ENCODE measurements at places on chromosomes 7 and 10.
A peak's percentile ranks its signal among the peaks of the same experiment; 100 is the strongest.

DNA sequence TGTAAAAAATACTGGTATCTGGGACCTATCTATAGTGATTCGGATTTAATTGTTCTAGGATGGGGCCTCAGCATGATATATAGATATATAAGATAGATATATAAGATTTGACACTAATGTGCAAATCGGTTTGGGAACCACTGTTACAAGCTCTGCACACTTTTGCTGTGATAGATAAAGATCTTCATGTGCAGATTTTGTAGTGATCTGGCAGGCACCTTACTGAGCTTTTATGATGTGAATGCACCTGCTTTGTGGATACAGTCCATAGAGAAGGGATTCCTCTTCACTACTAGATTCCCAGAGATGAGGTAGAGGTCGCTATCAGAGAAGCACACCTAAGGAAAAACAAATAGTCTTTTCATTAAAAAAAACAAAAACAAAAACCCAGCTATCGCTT lies 33.3 kb upstream of the PCGF5 start:
- no peak for DNase-seq

DNA sequence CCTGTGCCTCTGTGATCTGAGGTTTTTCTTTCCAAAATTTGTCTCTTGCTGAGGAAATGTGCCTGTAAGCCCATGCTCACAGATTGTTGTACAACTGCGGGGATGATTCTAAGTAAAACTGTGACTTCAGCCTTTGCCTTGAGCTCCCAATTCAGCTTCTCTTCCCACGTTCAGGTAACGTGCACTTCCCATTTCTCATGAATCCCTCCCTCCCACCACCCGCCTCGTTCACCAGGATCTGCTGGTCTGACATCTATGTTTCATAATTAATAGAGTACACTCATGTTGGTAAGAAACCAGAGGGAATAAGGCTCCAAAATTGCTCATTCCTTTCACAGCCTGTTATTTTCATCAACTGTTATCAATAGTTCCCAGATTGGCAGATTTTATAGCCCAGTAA lies 332.6 kb upstream of the TPK1 start:
- DNase-seq = no peak

- DNase-seq = no peak
These were observed 171.9 kb upstream of the NRP1 start for GRCh38 chr10:33506391-33506790.

GRCh38 chr7:116862234-116862950 lies at the start of gene CAPZA2:
TSS of gene CAPZA2 (plus strand) at chr7:116862587. CDS start at chr7:116862612, 25 bp downstream.
- peak; percentile 92 for DNase-seq

- DNase-seq = peak; percentile 81
These were observed 623 bp downstream of the TYSND1 start for GRCh38 chr10:70145666-70146488.

DNA sequence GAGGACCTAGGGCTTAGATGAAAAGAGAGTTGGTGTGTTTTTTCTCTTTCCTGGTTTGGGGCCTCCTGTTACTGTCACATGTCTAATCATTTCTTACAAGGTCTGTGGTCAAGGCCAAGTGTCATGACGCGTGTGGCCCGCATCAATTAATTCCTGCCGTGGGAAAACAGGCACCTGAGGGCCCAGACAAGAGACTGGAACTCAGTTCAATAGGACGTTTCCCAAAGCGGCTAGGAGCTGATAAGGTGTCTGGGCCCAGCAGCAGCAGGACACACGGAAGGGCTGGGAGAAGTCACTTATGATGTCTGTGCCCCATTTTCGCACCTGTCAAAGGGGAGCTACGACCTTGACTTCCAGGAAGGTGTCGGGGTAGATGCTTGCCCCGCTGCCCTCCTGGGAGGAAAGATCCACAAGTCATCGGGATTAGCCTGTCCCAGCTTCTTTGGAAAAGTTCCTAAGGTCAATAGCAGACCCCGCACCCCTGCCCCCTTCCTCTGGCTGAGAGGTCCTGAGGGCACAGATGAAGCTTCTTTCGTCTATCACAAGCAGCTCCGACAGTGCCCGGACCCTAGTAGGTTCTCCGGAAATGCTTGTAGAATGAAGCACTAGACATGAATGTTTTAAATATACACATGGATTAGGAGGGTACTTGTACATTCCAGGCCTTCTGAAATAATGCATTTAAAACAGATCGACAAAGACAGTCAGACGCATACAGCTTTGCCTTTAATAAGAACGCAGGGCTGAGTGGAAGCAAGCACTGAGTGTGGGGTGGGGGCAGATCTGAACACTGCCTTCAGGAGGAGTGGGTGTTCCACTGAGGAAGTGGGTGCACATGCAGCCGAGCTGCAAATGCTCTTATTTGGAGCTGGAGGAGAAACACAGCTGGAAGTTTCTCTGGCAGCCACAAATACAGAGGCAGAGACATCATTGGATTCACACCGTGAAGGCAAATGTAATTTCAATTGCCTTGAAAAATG lies 237.5 kb upstream of the GRB10 start:
- no peak for DNase-seq

DNA sequence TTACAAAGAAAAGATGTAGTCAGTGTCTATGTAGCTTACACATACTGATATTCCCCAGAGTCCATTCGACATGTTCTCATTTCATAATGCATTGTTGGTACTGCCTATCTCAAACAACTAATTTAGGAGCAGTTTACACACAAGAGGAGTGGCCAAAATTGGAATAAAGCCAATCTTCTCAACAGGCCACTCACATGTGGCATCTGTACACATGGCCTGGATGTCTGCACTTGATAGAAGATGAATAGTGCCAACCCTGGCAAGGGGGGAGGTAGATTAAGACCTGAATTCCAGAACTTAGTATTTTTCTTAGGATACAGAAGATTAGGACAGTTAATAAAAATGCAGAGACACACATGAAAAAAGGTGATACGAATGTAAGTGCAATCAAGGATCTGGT lies 125.3 kb upstream of the STARD3NL start:
- no peak for DNase-seq

DNA sequence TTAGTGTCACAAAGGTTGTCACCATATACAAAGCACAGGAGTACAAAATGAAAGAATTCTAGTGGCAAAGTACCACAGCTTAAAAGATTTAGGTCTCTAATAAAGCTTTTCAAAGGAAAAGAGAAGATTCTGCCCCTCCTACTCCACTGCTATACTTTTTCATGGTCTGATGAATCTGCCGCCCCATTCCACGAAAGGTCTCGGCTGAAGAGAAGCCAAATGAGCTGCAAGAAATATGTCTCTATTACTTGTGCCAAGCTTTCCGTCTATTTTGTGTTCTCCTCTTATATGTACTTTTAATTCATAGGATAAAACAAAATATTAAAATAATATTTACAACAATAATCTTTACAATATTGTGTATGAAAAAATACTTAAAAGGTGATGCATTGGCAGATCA lies 222.6 kb downstream of the ANK3 start:
- no peak for DNase-seq

- peak; percentile 45 for DNase-seq
These were observed 9.9 kb downstream of the ZNF365 start for GRCh38 chr10:62384057-62384446.

DNA sequence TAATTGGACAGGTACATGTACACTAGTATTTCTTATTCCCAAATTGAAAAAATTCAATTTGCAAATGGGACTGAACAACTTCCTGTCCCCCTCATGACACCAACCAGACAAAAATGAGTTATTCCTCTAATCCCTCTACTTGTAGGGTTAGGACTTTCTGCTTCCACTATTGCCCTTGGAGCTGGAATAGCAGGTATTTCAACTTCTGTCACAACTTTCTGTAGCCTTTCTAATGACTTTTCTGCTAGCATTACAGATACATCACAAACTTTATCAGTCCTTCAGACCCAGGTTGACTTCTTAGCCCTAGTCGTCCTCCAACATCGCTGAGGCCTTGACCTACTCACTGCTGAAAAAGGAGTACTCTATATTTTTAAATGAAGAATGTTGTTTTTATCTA lies 6.4 kb downstream of the CYP3A7 start:
- no peak for DNase-seq

GRCh38 chr10:88115968-88116367 lies 252.5 kb downstream of the PTEN start:
- no peak for DNase-seq

DNA sequence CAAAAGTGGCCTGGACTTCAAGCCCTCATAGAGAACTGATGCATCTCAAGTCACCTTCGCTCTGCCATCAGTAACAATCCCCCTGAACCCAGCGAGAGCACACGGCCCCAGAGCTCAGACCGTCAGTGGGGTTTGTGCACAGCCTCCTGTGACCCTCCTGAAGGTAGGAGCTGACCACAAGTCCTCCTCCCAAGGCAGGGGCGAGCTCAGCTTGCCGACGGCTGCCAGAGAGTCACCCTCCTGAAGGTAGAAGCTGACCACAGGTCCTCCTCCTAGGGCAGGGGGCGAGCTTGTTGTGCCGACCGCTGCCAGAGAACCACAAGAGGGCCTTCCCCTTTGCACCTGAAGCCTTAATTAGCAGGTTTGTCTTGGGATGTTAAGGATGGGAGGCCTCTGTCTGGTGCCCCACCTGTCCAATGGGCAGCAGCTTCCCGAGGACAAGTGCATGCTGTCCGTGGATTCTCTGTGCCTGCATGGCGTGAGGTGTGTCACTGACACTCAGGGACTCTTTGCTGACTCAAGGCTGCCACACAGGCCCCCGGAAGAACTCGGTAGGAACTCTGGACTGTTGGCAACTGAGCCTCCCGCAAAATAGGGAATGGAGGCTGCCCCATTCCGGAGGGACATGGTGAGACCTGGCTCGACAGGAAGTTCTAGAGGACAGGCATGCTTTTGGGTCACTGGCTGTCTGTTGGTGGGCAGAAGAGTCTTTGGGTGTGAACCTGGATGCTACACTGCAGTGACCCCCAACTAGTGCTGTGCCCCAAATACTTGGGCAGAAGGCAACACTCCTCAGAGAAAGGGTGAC lies 487.4 kb downstream of the DNAJB6 start:
- no peak for DNase-seq

- DNase-seq = no peak
These were observed 22.0 kb upstream of the SLC26A4 start for GRCh38 chr7:107638594-107638993.

GRCh38 chr7:74202841-74203556 lies 6.8 kb upstream of the LAT2 start:
- DNase-seq = no peak

DNA sequence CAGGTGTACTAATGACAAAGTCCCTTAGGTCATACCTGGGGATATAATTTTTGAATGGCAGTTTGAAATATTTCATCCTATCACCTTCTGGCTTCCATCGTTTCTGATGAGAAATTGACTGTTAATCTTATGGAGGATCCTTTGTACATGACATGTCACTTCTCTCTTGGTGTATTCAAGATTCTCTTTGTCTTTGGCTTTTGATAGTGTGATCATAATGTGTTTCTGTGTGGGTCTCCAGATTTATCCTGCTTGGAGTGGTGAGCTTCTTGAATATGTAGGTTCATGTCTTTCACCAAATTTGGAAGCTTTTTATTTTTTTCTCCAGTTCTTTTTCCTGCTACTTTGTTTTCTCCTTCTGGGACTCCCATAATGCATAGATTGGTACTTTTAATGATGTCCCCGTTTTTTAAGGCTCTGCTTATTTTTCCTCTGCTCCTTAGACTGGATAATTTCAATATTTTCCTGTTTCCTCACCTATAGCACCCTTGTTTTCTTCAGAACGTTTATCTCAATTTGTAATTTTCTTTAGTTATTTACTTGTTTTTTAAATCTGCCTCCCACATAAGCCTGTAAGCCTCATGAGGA lies 4.4 kb downstream of the RBM33 start:
- no peak for DNase-seq

DNA sequence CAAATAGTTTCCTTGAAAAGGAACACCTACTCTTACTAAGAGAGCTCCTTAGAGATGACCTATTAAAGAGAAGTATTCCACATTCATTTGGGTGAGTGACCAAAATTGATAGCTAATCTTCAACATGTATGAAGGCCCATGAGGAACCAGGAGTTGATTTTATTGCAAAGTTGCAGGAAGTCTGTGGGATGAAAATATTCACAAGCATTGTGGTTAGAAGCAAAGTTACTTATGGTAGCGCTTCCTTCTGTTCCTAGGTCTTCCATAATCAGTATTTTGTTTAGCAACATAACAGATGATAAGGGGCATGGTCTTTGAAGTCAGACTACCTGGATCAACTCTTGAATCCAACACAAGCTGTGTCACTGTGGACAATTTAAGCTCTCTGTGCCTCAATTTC lies 164.5 kb downstream of the DGKB start:
- DNase-seq = no peak

- no peak for DNase-seq
These were observed 10.9 kb upstream of the PAX2 start for GRCh38 chr10:100734295-100735086.

DNA sequence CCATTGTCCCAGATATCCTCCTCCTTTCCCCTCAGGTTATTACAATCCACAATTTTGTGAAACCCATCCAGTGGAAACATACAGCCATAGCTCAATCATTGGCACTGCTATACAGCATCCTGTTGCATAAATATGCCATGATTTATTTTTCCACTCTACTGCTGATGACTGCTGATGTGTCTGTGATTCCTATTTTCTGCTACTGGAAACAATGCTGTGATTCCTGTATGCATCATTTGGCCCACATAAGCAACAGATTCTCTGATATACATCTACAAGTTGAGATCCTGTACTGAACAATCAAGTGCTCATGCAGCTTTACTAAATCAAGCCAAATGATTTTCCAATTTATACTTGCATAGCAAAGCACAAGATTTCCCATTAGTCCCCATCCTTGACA lies 39.6 kb downstream of the CUL2 start:
- no peak for DNase-seq

- no peak for DNase-seq
These were observed 131.2 kb downstream of the ARHGAP22 start for GRCh38 chr10:48473704-48474103.

- DNase-seq = no peak
These were observed 18.0 kb upstream of the INPP5A start for GRCh38 chr10:132519382-132520176.

DNA sequence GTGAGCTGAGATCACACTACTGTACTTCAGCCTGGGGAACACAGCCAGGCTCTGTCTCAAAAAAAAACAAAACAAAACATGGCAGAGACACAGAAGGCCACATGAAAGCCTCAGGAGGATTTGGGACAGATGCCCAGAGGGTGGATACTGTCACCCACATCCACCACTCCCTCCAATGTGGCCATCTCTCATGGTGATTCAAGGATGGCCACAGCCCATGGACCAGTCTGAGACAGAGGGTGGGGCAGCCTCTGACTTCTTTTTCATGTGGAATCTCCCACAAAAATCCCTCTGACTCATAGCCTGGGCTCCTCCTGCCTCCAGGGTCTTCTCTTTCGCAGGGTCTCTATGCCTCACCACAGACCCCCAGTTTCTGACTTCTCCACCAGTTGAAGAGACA lies 59.0 kb upstream of the GTF2I start:
- DNase-seq = no peak

DNA sequence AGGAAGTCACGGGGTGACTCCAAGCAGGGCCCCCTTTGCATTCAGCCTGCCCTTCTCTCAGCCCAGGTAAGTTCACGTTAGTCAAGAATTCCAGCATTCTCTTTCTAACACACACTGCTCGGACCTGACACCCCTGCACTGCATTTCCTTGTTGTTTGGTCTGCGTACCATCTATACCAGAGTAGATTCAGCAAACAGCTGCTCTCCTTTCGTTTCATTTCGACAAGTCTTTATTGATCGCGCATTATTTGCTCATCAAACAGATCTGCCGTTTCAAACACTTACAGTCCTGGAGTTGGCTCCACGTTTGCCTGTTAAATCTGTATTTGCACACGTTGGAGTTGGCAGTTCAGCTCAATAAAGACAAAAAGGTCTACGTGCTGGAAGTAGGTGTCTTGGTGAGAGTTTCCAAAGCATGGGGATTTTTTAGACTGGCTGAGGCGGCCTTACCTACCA lies 495.1 kb downstream of the RPS24 start:
- no peak for DNase-seq

Measured in activated CD4-positive, alpha-beta T cell treated with anti-CD3 and anti-CD28 coated beads, Interleukin-2, amount 10 ng/mL, durations not matched to agents 7 days and 5 days (primary cell).